ENCODE measurements at places on chromosomes 7 and 10. TPM values are rescaled to one million over a fixed set of nuclear protein-coding genes. Genes with fewer than 3 reads are reported as not detected.

Gene PON3
- polyA plus RNA-seq = 5.5 TPM

Gene HOXA1
- 0.71 TPM for polyA plus RNA-seq

Gene GPR15LG
- polyA plus RNA-seq = 7.7 TPM

Gene C10orf67
- 0.16 TPM for polyA plus RNA-seq

Gene FAM13C
- polyA plus RNA-seq = 3.7 TPM

Gene CASP2
- 17.5 TPM for polyA plus RNA-seq

Gene CACNB2
- 3.9 TPM for polyA plus RNA-seq

Gene SEC24C
- polyA plus RNA-seq = 31.4 TPM

DNA sequence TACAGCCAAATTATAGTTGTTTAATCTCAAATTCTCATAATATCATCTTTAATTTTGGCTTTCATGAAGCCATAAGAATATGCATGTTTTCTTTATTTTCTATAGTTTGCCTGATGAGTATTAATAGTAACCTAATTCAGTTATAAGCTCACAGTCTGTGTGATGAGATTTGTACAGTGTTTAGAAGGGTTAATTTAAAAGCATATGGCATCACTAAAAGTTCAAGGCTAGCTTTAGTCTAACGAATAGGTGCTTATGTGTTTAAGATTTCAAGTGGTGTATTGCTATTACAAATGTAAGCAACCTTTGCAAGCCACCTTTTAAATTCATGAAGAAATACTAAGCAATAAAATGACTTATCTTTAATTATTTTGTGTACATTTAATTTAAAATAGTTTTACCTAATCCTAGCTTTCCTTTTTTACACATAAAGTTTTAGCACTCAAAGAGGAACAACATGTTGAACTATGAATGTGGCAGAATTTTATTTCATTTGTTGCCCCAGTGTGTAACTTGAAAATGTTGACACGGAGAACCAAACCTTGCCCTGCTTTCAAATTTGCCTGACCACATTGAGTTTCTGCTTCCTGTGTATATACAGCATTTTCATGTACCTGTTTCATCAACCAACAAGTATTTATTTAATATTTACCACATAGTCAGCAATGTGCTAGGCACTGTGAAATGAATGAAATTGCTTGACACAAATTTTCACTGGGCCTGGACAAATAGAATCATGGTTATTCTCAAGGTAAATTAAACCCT is 41.5 kb downstream of the TET1 start:
- no peak for DNase-seq

DNA sequence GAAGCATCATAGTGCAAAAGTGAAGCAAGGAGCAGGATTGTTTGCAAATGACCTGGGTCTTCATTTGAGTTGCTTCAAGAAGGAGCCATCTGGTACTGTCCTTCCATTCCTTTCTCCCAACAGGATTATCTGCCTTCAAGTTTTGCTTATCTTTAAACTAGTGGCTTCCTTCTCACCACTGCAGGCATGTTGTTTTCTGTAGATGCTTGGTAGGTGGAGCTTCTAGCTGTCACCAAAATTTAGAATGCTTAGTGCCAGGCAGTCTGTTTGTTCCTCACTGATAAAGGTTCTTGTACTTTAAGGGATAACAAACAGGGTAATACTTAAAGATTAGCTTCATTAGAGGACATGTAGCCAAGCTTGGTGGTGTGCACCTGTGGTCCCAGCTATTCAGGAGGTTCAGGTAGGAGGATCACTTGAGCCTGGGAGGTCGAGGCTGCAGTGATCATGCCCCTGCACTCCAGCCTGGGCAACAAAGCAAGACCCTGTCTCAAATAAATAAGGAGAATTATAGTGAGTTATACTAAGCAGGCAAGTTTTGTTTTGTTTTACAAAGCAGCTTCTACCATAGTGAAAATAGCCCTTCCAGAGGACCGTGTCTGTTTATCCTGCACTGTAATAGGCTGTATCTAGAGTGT is 5.7 kb downstream of the ARL5B start:
- DNase-seq = no peak

GRCh38 chr10:112360308-112361270 is 13.3 kb upstream of the ACSL5 start:
- DNase-seq = no peak

DNA sequence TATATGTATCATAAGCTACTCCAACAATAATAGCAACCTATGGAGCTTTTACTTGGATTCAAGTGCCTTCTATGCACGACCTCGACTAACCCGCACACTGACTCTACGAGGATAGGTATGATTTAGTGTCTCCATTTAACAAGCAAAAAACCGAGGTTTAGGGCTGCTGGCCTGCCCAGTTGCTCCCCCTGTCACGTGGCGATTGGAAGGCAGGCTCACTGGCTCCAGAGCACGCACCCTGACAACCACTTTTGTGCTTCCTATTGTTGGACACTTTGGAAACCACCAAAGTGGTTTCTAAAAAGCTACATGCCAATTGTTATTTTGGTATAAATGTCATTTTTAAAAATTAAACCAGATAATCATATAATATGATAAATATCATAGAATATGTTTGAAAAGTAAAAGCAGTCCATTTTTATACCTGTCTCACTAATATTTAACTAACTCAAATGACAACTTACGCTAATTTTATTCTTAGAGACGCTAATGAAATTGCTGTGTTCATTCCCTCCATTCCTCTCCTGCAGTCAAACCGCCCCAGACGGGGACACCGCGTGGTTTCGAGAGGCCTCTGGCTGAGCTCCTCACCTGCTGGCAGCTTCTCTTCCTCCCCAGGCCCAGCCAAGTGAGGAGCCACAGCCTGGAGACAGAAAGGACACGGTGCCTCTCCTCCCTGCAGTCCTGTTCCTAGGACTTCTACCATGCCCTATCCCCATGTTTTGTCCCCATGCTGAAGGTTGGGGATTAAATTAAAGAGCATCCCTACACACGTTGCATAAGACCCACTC is 22.2 kb upstream of the RHEB start:
- no peak for DNase-seq

DNA sequence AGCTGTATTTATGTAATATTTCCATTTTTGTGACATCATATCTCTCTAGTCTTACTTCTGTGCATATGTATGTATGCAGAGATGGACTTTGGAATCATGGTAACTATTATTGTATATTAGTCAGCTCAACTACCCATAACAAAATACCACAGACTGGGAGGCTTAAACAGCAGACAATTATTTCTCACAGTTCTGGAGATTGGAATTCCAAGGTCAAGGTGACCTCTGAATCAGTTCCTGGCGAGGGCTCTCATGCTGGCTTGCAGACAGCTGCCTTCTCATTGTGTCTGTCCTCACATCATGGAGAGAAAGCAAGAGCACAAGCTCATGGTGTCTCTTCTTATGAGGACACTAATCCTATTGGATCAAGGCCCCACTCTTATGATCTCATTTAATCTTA is 79.1 kb downstream of the RAMP3 start:
- no peak for DNase-seq

DNA sequence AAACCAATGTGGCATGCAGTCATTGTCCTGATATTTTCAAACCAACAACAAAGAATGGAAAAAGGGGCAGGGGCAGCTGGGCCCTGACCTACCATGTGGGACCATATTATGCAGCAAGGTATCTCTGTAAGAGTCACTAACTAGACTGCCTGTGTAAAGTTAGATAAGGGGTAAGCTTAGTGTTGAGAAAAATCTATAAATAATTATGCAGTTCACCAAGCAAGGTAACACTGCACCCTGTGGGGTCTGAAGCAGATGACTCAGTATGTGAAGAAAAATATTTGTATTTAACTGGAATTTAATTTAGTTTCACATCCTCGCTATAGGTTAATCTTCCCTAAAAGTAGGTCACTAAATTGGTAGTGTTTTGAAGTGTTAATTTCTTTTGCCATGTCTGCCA is 99.3 kb downstream of the PPP1R3A start:
- DNase-seq = no peak

- DNase-seq = no peak
These were observed 151.2 kb downstream of the TPST1 start for GRCh38 chr7:66356277-66356721.

GRCh38 chr7:45923290-45923689 is 2.2 kb upstream of the IGFBP3 start:
- no peak for DNase-seq

DNA sequence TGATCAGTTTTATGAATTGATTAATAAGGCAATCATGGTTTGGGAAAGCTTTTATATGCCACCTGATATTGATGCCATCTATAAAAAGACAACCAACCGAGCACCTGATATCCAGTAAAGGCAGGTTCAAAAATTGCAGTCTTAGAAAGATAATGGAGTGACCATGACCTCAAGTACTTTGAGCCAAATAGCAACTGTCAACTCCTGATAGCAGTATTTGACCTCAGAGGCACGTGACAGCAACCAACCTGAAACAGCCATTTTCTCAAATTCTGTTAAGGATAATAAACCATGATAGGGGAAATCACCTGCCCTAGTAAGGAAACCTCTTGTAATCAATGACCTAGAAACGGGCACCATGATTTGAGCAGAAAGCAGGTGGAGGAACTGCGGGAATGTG is 77.1 kb upstream of the NFE2L3 start:
- DNase-seq = no peak

Measured in thymus (tissue), 14 donors.